ENCODE measurements at places on chromosomes 7 and 10.

GRCh38 chr10:1315178-1315577 lies 259.0 kb downstream of the WDR37 start:
- DNase-seq = no peak

DNA sequence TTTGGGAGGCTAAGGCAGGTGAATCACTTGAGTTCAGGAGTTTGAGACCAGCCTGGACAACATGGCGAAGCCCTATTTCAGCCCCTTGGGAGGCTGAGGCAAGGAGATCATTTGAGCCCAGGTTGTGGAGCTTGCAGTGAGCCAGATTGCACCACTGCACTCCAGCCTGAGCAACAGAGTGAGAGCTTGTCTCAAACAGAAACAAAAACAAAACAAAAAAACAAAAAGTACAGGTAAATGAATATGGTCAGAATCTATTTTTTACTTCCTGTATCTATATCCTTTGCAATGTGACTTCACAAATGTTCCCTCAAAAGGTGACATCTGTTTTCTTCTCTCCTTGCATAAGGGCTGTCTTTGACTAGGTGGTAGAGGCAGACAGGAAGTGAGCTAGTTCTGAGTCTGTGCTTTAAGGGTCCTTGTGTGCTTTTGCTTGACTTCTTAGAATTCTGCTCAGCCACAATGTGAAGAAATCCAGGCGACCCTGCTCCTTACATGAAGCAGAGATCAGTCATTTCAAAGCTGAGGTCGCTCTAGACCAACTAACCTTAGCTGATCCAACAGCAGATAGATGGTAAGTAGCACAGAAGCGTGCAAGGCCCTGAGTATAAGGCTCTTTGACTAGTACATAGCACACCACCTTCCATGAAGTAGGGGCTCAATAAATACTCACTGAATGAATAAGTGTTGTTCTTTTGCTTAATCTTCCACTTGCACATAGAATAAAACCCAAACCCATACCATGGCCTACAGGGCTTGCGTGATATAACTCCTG lies 423.2 kb upstream of the PCDH15 start:
- DNase-seq = no peak

DNA sequence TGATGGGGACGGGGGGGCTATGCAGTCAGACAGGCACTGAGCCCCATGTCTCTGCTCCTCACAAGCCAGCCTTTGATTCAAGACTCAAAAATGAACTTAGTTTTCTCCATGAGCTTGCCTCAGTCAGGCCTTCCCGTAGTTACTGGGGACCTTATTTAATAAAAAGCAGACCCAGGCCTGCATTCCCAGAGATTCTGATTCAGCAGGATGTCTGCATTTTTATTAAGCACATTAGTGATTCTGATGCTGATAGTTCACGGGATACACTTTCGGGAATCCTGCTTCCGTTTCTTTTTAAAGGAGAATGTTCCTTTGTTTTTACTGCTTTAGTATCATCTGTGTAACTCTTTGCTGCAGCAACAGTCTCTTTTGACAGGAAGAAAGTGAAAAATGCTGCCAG lies 28.3 kb upstream of the PLPP4 start:
- no peak for DNase-seq

DNA sequence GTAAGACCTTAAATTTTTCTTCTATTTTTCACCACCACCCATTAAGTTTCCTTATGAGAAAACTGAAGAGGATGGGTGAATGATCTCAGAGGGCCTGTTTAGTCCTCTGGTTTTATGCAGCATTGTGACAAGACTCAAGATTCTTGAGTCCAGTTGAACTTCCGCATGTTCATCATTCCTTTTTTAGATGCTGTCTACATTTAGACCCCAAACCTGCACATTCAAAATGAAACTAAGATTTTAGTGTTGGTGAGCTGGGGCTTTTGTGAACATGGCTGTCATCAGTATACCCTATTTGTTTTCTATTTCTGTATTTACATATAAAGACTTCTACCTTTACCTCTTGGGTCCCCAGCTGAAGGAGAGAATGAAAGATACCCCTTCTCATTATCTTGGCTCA lies 31.1 kb downstream of the NET1 start:
- no peak for DNase-seq

GRCh38 chr7:19114551-19114855 lies 2.9 kb downstream of the TWIST1 start:
- peak; percentile 60 for DNase-seq

- peak; percentile 89 for DNase-seq
Observed at GRCh38 chr7:130896898-130897514, 163.0 kb upstream of the KLF14 start.

- DNase-seq = peak; percentile 30
Observed at GRCh38 chr7:28608731-28609130, 196.4 kb downstream of the CREB5 start.

DNA sequence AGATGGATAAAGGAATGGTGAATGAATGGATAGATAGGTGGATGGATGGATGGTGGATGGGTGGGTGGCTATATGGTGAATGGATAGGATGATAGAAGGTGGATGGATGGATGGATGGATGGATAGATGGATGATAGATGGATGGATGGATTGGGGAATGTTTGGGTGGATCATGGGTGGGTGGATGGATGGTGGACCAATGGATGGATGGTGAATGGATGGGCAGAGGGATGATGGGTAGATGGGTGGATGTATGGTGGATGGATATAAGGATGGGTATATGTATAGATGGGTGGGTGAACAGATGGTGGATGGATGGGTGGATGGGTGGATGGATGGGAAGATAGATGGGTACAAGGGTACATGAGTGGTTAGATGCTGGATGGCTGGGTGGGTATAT lies 322.4 kb downstream of the ADARB2 start:
- no peak for DNase-seq

GRCh38 chr10:91511549-91512330 lies 101.6 kb downstream of the HECTD2 start:
- DNase-seq = peak; percentile 86

DNA sequence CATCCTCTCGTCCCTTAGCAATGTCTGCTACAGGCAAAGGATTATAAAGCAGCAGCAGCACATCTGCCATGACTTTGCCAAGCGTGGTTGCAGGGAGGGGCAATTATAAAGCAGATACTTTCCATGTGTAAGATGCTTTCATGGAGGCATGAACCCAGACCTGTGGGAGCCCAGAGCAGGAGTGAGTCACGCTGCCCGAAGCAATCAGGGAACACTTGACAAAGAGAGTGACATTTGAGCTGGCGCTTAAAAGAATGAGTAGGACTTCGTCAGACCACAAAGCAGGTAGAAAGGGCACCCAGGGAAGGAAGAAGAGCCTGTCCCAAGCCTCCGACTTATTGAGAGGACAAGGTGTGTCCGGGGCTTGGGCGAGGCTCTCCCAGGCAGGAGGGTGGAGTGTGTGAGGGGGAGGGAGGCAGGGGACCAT lies 147.2 kb downstream of the MYOF start:
- no peak for DNase-seq

- DNase-seq = peak; percentile 14
Observed at GRCh38 chr10:52437205-52437646, 123.1 kb downstream of the DKK1 start.

GRCh38 chr10:62047228-62047892 lies 145.9 kb downstream of the ARID5B start:
- no peak for DNase-seq

DNA sequence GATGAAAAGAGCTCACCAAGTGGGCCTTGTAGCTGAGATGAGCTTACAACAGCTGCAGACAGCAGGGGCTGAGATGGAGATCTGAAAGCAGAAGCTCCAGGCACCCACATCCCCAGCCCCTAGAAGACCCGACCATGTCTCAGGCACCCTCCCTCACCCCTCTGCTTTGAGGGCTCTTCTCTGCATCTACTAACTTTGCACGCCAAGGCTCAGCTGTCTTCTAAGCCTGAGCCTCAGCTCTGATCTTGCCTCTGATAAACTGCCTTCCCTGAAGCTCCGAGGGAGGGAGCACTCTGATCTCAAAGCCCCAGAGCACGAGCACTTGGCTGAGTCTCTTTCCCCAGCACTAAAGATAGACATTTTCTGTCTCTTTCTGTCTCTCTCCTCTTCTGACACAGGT lies 42.0 kb downstream of the ANXA8 start:
- no peak for DNase-seq

GRCh38 chr7:127525866-127526480 lies 59.4 kb downstream of the GCC1 start:
- DNase-seq = no peak

DNA sequence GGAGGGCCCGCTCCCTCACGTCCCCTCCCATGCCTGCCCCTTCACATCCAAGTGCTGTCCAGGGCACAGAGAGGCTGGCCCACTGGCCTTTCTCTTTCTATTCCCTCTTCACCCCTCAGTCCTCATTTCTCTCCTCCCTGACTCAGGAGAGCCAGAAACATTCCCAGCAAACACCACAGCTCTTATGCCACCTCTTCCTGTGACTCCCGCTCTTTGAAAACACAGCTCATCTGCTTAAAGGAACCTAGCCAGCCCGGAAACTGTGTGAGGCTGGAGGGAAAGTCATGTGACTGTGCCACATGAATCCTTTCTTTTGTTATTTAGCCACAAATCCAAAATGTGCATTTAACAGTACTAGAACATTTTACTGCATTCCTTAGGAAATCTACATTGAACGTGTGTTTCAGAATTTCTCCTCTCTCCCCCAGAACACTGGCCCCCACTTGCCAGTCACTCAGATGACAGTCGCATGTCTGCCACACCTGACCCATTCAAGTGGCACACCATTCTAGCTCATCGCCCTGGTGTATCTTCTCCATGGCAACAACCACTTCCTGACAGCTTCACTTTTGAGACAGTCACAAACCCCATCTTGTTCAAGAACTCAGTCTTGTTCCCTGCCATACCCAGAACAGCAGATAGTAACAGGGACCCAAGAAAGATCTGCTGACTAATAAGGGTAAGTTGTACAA lies 42.8 kb downstream of the GRB10 start:
- no peak for DNase-seq

DNA sequence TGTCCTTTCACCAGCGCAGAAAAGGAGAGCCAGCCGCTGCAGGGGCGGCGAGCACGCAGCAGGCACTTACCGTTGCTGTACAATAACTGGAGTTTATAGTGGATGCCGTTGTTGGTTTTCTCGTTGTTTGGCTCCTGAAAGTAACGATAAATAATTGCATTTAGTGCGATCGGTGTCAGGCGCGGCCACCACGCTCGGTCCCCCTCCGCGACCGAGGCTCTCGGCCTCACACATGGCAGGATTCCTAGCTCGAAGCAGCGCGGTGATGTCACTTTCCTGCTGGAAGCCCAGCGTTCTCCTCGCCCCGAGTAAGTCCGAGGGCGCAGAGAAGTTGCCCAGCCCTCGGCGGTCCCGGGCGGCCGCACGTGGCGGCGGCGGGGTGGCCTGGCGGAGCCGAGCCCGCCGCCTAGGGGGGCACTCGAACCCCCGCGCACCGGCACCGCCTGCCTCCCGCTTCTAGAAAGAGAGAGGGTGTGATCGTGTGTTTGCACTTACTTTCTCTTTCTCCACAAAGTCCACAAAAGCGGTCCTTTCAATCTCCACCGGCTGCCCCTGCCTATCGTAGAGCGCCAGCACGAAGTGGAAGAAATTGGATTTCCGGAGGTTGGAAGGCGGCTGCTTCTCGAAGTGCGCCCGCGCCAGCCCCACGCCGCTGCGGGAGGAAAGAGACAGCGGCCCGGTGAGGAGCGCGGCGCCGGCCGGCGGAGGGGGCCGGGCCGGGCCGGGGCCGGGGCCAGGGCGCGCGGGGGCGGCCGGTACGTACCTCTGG lies 1.0 kb downstream of the EBF3 start:
- peak; percentile 46 for DNase-seq

DNA sequence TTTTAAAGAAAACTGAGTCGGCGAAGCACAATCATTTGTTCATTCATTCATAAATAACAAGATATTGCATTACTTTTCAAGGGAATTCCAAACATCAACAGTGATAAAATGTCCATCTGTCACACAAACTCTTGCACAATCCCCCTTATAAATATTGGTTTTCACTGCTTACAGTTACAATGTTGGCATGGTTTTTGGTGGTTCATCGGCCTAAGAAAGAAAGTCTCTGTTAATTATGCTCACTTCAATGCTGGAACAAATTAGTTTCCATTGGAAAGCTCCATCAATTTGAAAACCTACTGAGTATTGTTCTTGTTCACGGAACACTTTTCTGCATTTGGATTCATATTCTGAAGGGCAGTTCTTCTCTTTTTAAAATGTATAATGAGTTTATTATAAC lies 188.5 kb downstream of the JAZF1 start:
- no peak for DNase-seq

DNA sequence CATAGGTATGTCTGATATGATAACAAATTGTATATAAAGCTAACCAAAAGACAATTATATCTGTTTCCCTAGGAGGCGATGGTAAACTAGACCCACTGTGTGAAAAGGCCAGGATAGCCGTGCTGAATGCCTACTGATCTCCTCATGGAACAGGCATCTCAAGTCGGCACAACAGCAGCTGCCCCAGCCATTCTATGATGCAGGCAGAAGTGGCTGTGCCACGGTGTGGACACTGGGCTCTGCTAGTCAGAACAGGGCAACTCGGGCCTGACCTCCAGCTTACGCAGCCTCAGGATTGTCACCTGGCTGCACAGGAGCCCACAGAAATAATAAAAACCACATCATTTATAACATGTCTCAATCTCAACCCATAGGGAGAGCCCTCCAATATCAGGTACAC lies 15.0 kb downstream of the C10orf53 start:
- no peak for DNase-seq

DNA sequence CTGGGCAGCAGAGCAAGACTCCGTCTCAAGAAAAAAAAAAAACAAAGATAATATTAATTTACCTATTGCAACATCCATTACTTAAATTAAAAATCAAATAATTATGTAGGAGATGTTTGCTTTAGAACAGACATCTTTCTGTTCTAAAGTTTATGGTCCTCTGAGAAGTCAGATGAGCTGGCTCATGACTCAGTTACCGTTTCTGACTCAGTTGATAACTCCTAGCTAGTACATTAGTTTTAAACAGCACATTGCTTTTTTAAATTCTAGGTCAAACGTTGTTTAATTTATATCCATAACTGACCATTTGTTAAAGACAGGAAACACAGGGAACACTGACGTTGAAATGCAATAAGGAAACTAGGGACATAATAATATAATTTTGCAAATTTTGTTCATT lies 162.7 kb downstream of the ETV1 start:
- DNase-seq = no peak

DNA sequence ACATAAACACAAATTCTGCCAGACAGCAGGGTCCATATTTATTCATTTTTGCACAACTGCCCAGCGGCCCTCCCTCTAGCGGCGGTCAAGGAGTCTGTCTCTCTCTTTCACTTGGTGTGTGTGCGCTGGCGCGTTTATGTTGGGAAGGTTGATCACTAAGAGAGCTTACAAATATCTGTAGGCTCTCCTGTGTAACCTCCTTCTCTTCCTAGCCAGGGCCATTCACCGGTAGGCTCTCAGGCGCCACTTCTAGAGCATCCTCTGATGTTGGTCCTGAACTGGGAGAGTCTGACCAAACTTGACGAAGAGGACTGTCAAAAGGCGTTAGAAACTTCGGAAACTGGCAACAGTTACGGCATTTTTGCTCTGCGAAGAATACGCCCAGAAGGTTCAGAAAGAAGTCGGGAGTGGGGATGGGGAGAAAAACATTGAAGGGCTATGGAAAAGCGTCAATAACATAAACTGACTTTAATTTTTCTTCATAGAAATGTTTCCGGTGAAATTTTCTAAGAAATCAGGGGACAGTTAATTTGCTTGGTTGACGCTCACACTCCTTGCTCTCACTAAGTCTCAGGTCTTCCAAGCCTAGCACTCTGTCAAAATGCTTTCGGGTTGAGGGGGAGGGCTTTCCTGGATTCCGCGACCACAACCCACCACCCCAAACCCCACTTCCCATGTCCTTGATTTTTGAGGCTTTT lies 731.1 kb downstream of the ZWINT start:
- peak; percentile 48 for DNase-seq

Measured in choroid plexus epithelial cell (primary cell).